ENCODE measurements at places on chromosomes 13 and 19.

- DNase-seq: no peak
Measured at GRCh38 chr19:38736036-38736412, 8.2 kb downstream of the CAPN12 start.

GRCh38 chr19:19457671-19458070, 52.2 kb downstream of the GATAD2A start:
- DNase-seq: no peak

DNA sequence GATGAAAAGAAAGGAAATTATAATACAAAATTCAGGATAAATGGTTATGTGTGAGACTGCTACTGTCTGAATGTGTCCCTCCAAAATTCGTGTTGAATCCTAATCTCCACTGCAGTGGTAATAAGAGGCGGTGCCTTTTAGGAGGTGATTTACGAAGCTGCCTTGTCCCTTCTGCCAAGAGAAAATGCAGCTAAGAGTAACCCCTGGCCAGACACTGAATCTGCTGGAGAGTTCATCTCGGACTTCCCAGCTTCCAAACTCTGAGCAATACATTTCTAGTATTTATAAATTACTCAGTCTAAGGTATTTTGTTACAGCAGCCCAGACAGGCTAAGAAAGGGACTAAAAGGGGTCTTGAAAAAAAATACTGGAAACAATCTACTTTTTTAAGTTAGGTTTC, 152.6 kb downstream of the KLF12 start:
- no peak for DNase-seq

GRCh38 chr19:37893845-37894575, 12.4 kb downstream of the WDR87 start:
- no peak for DNase-seq

DNA sequence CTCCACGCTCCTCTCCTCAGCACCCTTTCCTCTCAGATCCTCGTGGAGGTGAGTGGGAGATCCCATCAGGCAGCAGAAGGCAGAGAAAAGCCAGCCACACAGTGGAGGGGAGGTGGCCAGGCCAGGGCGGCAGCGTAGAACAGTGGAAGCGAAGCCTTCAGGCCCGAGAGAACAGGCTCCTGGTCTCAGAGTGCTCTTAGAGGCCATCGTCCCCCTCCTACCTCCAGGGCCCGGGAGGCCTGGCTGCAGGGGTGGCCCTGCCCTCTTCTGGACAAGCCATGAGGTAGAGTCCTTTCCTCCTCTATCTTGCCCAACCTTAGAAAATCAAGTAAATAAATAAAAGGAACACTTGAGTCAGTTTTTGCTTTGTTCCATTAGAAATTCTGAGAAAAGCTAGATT, 202.0 kb downstream of the KATNAL1 start:
- no peak for DNase-seq

DNA sequence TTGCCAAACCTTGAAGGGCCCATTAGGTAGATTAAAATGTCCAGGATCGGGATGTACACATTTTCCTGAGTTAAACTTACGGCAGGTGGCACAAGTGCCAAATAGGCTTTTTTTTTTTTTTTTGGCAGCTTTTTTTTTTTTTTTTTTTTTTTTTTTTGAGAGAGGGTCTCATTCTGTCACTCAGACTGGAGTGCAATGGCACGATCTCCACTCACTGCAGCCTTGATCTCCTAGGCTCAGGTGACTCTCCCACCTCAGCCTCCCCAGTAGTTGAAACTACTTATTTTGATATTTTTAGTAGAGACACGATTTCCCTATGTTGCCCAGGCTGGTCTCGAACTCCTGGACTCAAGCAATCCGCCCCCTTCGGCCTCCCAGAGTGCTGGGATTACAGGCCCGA, 9.0 kb downstream of the IRGC start:
- DNase-seq: no peak

DNA sequence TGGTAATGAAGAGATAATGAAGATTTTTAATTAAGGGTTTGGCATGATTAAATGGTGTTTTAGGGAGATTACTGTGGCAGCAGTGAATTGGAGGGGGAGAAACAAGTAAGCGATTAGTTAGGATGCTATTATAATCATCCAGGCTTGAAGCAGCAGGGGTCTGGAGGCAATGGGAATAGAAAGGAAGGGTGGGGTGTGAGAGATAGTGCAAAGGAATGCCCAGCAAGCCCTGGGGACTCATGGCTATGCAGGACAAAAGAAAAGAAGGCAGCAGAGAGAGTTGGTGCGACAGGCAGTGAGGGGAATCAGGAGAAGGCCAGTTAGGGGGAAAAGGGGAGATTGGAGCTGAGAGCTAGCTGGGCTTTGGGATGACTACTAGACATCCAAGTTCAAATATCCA, 34.5 kb downstream of the SOX21 start:
- DNase-seq: no peak

GRCh38 chr13:39106216-39107005, 68.2 kb downstream of the NHLRC3 start:
- DNase-seq: peak; percentile 15

GRCh38 chr19:16668176-16668575, 7.2 kb downstream of the TMEM38A start:
- no peak for DNase-seq

DNA sequence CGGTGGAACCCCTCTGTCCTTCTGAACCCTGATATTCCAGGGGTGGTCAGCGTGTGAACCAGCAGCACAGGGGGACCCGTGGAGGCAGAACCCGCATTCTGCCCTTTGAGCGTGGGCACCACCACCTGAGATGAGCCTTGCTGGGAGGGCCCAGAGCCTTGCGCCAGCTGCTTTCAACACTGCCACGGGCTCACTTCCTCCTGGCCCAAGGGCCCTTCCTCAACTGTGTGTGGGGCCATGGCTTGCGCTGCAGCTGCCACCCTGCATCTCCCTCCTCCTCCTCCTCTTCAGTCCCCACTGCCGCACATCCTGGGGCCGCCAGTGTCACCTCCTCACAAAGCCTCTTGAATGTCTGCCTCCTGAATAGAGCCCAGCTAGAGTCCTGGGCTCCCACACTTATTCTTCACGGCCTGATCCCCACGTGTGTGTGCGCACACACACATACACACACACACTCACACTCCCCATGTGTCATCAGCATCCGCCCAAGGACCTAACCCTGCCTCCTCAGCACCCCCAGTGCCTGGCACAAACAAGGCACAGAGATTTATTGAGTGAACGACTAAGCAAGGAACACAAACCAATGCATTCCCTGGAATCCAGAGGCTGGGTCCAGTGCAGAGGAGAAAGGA, 26.9 kb upstream of the TMEM160 start:
- no peak for DNase-seq

DNA sequence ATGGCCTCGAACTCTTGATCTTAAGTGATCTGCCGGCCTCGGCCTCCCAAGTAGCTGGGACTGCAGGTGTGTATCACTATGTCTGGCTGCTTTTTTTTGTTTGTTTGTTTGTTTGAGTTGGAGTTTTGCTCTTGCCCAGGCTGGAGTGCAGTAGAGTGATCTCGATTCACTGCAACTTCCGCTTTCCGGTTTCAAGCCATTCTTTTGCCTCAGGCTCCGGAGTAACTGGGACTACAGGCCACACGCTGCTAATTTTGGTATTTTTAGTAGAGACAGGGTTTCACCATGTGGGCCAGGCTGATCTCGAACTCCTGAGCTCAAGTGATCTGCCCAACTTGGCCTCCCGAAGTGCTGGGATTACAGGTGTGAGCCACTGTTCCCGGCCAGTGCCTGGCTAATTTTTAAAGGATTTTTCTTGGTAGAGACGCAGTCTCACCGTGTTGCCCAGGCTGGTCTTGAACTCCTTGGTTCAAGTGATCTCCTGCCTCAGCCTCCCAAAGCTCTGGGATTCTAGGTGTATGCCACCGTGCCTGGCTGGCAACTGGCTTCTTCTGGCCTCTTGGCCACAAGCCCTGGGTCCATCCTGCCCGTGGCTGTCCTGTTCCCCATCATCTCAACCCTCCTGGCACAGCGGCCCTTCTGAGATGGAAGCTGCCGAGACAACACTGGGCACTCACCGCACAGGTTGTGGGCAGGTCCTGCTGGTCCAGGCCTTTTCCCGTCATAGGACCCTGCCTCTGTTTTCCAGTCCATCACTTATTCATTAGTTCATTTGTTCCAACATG, 11.5 kb downstream of the TECR start:
- DNase-seq: no peak

GRCh38 chr13:51843529-51843928, 1.4 kb downstream of the TMEM272 start:
- DNase-seq: no peak
